Foreskin keratinocyte (primary cell): ENCODE measurements at places on chromosomes 7 and 10. TPM values are rescaled to one million over a fixed set of nuclear protein-coding genes. Genes with fewer than 3 reads are reported as not detected.

GRCh38 chr10:109454691-109455090 is 468.6 kb downstream of the XPNPEP1 start:
- no peak for DNase-seq

DNA sequence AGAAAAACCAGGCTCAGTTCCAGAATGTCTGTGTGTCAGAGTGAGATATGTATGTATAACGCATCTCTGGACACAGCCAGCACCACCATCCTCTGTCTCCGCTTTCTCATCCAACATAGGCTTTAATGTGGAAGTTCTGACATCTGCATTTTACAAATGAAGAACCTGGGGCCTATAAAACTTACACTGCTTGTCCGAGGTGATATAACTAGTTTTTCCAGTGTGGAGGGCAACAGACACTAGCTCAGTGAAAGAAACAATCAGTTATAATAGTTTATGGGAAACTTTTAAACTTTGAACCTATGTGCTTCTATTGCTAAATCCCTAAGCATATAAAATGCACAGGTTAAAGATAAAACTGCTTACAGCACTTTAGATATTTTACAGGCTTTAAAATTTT is 208.7 kb downstream of the CRPPA start:
- DNase-seq: no peak

DNA sequence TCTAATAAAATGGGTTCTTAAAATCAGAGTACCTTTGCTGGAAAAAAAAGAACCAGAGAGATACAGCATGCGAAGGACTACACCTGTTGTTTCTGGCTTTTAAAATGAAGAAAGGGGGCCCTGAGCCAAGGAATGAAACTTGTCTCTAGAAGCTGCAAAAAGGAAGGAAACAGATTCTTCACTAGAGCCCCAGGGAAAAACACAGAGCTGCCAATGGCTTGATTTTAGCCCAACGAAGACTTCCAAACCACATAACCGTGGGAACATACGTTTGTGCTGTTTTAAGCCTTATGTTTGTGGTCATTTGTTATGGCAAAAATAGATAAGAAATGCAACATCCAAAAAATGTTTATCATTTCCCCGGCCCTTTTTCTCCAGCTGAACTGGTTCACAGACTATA is 780.0 kb downstream of the SORCS1 start:
- DNase-seq: no peak

GRCh38 chr7:151122276-151122675 is 36.0 kb downstream of the AGAP3 start:
- DNase-seq: no peak

DNA sequence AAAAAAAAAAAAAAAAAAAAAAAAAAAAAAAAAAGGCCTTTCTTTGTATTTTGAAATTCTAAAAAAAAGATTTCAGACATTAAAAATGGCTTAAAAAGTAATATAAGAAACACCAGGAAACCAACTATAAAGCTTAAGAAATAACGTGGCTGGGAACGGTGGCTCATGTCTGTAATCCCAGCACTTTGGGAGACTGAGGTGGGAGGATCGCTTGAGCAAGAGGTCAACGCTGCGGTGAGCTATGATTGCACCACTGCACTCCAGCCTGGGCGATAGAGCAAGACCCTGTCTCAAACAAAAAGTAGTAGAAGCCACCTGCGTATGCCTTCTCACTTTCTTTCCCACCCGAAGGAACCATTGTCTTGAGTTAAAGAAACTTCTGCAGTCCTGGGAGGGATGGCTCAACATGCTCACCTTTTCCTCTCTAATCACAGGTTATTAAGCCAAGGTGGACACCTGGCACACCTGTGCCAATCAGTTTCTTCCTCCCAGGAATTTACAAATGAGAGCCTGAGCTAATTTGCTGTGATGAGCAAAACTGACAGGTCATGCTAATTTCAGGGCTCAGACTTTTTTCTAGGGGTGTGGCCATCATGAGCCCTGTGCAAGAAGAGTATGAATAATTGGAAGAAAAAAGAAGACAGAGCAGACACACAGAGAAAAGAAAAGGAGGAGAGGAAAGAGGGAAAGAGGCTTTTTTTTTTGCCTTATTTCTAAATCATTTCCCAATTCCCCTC is 72.0 kb upstream of the PARD3 start:
- DNase-seq: no peak

The PDE6C gene
- not detected in 2 replicates for total RNA-seq
